ENCODE measurements at places on chromosomes 5 and 9. TPM values are rescaled to one million over a fixed set of nuclear protein-coding genes. Genes with fewer than 3 reads are reported as not detected.

COL27A1 gene
- 1.2 TPM for total RNA-seq

DNA sequence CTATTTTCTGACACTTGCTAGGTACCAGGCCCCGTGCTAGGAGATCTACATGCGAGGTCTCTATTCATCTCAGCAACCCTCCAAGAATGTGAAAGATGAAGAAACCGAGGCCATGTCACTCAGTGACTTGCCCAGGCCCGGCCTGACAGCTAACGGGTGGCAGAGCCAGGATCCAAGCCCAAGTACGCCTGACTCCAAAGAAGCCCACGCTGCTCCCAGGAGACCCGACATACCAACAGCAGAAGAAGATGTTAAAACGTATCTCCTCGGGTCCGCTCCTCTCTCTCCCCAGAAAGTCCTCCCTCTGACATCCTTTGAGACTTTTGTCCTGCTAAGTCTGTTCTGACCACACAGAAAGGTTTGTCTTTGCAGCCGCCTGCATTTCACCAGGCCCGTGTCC lies 65.2 kb downstream of the CRB2 start:
- no peak for DNase-seq

- no peak for DNase-seq
Observed at GRCh38 chr5:115124741-115125140, 45.0 kb downstream of the TRIM36 start.

DNA sequence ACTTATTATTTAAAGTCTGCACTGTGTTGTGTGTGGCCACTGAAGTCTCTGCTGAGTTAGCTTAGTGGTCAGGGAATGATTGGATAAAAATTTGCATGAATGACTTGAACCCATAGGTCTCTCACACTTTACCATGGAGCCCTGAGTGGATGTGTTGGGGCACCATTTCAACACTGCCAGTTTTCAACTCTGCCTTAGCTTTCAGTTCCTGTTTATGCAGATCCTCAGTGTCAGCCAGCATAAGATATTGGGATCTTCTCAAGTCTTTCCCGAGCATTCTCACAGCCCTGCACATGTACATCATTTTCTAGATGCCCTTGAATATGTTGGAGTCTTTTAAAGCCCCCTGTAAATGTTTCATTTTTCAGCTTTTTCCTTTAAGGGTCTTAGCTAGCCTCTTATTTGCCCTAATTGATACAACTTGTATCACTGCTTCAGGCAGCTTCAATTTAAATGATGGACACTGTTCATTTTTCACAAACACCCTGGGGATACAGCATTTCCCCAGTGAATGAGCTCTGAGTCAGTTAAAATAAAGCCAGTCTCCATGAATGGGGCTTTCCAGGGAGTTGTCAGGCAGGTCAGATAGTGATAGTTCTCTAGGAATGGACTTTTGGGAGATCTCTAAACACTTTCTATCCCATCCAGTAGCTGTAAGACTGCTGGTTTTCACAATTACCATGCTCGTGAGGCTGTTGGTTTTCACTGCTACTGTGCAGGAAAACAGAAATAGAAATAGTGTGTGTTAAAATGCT lies 211.9 kb upstream of the PAPPA start:
- no peak for DNase-seq

DNA sequence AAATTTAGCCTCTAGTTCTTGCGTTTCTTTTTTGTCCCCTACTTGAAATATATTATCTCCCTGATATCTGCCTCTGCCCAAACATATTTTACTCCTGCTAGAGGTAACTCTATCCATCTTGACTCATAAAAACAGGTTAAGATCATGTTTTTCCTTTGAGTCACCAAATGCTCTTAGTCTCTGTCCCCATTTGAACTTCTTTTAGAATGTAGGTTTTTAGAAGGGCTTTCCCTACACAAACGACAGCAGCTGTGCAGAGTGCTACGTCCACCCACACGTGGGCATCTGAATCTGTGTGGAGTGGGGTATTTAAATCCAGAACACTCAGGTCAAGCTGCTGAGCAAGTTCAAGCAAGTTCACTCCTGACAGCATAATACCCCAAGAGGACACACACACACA lies 2.2 kb downstream of the HSD17B3 start:
- DNase-seq, result no peak

GRCh38 chr9:4299005-4299795 lies 668 bp downstream of the GLIS3 start:
- no peak for DNase-seq

STKLD1 gene
- total RNA-seq, result not detected

PRLR gene
- not detected for total RNA-seq

- DNase-seq, result no peak
Observed at GRCh38 chr5:105745111-105745510, 1925.6 kb downstream of the EFNA5 start.

DNA sequence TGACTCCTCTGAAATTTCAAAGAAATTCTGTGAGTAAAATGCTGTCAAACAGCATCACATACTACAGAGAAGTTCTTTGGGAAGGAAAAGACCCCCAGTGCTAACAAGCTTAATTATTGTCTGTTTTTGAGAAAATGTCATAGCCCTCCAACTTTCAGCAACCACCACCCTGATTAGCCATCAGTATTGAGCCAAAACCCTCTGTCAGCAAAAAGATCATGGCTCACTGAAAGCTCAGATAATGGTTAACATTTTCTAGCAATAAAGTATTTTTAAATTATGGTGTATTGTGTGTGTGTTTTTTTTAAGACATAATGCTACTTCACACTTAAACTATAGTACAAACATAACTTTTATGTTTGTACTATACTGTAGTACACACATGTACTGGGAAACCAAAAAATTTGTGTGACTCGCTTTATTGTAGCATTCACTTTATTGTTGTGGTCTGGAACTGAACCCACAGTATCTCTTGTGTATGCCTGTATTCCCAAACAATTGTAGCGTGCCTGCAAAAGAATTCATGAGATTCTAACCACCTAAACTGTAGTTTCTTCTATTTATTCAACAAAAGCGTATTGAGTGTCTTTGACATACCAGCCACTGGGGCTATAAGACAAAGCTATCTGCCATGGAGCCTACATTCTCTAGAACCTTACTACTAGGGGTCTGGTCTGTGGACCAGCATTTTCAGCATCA lies 31.6 kb downstream of the TLE4 start:
- no peak for DNase-seq

GRCh38 chr5:82942083-82942881 lies 134.9 kb downstream of the TMEM167A start:
- DNase-seq, result no peak

GRCh38 chr9:90767523-90768100 lies 34.0 kb upstream of the SYK start:
- no peak for DNase-seq

- DNase-seq, result no peak
Observed at GRCh38 chr5:143054480-143054941, 284.3 kb downstream of the ARHGAP26 start.

PLPPR1 gene
- total RNA-seq, result not detected

GRCh38 chr9:20611691-20612287 lies 10.5 kb downstream of the MLLT3 start:
- DNase-seq, result peak; percentile 30

GRCh38 chr5:138226910-138227309 lies 13.8 kb upstream of the CDC23 start:
- no peak for DNase-seq

Measured in NCI-H460 (cell line).